ENCODE measurements at places on chromosomes 2 and 18. TPM values are rescaled to one million over a fixed set of nuclear protein-coding genes. Genes with fewer than 3 reads are reported as not detected.

DNA sequence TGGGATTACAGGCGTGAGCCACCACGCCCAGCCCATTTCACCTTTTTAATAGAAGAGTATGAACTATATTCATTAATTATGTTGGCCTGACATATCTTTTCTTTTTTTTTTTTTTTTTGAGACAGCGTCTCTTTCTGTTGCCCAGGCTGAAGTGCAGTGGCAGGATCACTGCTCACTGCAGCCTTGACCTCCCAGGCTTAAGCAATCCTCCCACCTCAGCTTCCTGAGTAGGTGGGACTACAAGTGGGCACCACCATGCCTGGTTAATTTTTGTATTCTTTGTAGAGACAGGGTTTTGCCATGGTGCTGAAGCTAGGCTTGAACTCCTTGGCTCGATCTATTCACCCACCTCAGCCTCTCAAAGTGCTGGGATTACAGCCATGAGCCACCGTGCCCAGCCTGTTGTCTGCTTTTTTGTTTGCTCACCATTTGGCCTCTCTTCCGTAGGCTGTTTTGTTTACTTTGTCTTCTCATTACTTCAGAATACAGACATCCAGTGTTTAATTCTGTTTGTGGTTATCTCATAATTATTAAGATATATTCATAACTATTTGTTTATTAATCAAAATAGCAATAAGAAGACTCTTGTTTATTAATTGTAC lies 16.3 kb upstream of the CDH2 start:
- H3K36me3 ChIP-seq = no peaks in the 10 kb centered on the region
- no peak overlapping the region for H3K4me3 ChIP-seq
- no peaks in the 10 kb centered on the region for H3K27me3 ChIP-seq
- H3K4me1 ChIP-seq = no peaks in the 10 kb centered on the region
- H3K27ac ChIP-seq = no peak overlapping the region

Gene MTCL1
- polyA plus RNA-seq = 7.8 TPM

Gene LIMS3
- 7.6 TPM for polyA plus RNA-seq

Gene TTC39C
- 15.7 TPM for polyA plus RNA-seq

Gene CNTNAP5
- polyA plus RNA-seq = not detected

Gene IL36A
- polyA plus RNA-seq = not detected

All from GM23248 (cell line).